ENCODE measurements at places on chromosomes 2 and 18. TPM values are rescaled to one million over a fixed set of nuclear protein-coding genes. Genes with fewer than 3 reads are reported as not detected.

- DNase-seq, result no peak
Observed at GRCh38 chr2:142893241-142893640, 15.8 kb downstream of the KYNU start.

DNA sequence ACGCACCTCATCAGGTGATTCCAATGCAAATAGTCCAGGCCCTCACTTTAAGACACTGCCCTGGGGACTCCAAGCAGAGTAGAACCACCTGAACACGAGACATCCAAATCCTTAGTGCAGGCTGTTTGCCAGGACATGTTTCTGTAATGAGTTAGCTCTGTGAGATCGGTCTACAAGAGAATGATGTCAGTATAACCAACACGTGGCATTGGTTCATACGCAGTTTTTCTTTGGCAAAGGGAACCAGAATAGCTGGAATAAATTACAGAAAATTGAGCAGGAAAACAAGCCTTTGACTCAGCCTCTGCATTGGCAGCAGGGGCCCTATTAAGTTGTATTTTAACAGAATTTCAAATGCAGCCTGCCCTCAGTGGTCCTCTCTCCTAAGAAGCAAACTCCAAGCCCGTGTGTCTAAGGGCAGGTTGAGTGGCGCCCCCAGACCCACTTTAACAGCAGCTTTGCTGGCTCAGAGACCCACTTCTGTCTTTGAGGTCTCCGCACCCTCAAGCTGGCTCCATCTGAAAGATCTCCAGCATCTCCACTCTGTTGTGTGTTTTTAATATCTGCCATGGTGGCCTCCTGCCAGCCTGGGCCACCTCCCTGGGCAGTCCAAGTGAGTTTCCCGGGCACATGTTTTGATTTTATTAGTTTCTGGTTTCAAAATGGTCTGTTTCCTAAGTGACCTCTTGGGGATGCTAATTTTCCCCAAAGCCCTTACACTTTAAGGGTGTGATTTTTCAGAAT is 61.3 kb downstream of the ALPK2 start:
- no peak for DNase-seq

DNA sequence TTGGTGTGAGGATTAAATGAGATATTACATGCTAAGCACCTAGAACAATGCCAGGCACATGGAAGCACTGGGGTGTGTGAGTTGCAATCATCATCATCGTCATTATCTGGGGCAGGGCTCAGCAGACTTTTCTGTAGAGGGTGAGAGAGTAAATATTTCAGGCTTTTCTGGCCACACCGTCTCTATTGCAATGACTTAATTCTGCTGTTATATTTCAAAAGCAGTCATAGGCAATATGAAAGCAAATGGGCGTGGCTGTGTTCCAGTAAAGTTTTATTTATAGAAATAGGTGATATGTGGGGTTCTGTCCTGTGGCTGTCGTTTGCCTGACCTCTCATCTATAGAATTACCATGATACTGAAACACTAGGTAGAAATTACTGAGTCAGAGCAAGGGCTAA is 60.6 kb downstream of the IL1R2 start:
- no peak for DNase-seq

GRCh38 chr2:205129531-205129930 is 552.8 kb upstream of the NRP2 start:
- DNase-seq, result no peak

The YIPF4 gene
- total RNA-seq, result 29.8 TPM

- no peak for DNase-seq
Observed at GRCh38 chr2:70778676-70779075, 10.7 kb upstream of the ADD2 start.

- DNase-seq, result no peak
Observed at GRCh38 chr2:206343816-206344215, 69.4 kb downstream of the ZDBF2 start.

GRCh38 chr2:118813601-118814339 is 33.7 kb downstream of the EN1 start:
- DNase-seq, result no peak

GRCh38 chr18:45103319-45104048 is 422.8 kb downstream of the SETBP1 start:
- DNase-seq, result no peak

DNA sequence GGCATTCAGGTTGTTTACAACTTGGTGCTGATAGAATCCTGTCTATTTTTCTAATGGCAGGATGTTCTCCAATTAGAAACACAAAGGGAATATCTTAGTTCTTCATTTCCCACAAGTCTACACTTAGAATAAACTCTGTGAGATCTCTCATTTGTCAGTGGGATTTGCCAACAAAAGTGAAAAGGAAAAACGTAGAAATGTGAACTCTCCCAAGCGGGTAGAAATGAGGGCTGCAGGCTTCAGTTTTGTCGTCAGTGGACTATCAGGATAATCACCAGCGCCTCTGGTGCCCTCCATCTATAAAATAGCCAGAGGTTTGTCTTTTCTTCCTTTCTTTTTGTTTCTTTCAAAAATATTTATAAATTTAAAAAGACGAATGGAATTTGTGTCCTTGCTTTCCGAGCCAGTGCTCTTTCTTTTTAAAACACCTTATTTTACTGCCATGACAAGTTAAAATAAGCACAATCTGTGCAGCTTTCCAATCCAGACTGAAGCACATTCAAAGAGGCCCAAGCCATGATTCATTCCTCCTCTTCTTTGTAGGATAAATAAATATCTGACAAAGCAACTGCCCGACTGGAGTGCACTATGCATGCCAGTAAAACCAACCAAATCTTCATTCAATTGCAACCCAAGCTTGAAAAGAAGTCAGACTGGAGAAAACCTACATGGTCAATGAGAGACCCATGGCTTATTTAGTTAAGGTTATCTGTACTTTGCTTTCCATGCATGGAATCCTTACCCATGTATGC is 185.8 kb downstream of the ANKRD44 start:
- DNase-seq, result no peak

All from HCT116 (cell line).